ENCODE measurements at places on chromosomes 7 and 10.

DNA sequence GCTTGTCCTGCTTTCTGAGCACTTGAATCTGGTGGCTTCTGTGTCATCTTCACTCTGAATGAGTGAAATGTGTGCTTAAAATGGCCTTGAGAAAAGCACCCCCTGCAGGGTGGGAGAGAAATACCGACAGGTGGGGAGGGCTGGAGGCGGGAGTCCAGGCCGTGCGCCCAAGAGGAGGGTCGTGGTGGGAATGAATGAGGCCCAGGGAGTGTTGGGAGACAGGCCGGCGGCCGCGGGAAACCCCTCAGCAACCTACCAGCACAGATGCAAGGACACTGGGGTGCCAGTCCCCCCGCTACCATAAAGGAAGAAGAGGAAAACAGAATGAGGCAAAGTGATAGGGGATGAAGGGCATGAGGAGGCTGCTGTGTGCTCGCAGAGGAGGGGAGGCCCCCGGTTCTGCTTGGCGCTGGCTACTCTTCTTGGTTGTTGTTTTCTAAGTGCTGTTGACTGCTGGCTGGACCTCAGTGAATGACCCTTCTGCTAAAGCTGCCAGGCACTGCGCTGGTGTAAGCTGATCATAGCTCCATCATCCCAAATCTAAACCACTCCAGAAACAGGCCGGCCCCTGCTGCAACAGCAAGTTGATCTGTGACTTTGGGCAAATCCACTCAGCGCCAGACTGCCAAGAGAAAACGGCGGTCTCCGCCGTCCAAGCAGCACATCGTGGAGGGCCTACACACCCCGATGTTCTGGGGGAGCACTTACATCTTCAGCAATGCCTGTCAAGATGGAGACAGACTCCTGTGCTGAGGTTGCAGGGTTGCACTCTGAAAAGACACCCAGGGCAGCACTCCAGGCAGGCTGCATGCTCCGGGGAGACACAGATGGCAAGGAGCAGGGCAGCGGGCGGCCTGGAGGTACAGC is 378.5 kb downstream of the DNAJB6 start:
- no peak for DNase-seq

DNA sequence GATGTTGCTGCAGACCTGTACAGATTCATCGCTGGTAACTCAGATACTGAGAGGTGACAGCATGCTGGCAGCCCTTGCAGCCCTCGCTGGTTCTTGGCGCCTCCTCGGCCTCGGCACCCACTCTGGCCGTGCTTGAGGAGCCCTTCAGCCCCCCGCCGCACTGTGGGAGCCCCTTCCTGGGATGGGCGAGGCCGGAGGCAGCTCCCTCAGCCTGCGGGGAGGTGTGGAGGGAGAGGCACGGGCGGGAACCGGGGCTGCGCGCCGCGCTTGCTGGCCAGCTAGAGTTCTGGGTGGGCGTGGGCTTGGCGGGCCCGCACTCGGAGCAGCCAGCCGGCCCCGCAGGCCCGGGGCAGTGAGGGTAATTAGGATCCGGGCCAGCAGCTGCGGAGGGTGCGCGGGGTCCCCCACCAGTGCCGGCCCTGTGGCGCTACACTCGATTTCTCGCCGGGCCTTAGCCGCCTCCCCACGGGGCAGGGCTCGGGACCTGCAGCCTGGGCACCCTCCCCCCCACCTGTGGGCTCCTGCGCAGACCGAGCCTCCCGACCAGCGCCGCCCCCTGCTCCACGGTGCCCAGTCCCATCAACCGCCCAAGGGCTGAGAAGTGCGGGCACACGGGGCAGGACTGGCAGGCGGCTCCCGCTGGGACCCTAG is 12.2 kb upstream of the GTPBP10 start:
- DNase-seq: no peak

- DNase-seq: no peak
These were observed 30.4 kb upstream of the HABP2 start for GRCh38 chr10:113522460-113522859.

DNA sequence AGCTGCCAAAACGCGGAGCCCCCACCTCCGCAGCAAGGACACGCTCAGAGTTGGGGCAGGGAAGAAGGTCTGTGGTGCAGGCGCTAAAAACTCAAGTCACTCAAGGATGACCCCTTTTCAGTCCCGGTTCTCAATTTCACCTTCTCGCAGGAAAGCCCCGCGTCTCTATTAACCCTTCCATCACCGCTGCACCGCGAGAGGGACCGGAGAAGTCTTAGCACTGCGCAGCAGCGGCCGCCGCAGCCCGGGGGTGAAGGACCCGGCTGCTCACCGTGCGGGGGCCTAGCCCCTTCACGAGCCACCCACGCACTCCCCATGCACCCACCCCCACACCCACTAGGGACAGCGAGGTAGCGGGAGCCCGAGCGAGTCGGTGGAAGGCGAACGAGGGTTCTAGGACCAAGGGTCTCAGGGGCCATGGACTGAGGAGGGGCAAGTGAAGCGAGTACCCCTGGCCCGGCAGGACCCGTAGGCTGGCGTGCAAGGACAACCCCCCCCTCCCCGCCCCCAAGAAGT is 162.9 kb downstream of the SH3PXD2A start:
- no peak for DNase-seq

DNA sequence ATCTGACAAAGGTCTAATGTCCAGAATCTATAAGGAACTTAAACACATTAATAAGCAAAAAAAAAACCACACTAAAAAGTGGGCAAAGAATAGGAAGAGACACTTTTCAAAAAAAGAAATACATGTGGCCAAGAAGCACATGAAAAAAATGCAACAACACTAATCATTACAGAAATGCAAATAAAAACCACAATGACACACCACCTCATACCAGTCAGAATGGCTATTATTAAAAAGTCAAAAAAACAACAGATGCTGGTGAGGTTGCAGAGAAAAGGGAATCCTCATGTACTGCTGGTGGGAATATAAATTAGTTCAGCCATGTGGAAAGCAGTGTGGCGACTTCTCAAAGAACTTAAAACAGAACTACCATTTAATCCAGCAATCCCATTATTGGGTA is 119.0 kb downstream of the LMBR1 start:
- no peak for DNase-seq

DNA sequence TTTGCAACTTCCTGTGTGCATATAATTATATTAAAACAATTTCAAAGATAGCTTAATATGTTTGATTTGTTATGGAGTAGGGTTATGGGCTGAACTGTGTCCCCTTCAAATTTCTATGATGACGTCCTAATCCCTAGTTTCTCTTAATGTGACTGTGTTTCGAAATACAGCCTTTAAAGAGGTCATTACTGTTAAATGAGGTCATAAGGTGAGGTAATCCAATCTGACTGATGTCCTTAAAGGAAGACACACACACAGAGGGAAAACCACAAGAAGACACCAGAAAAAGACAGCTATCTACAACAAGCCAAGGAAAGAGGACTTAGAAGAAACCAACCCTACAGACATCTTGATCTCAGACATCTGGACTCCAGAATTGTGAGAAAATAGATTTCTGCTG is 407.4 kb downstream of the MAGI2 start:
- DNase-seq: no peak

DNA sequence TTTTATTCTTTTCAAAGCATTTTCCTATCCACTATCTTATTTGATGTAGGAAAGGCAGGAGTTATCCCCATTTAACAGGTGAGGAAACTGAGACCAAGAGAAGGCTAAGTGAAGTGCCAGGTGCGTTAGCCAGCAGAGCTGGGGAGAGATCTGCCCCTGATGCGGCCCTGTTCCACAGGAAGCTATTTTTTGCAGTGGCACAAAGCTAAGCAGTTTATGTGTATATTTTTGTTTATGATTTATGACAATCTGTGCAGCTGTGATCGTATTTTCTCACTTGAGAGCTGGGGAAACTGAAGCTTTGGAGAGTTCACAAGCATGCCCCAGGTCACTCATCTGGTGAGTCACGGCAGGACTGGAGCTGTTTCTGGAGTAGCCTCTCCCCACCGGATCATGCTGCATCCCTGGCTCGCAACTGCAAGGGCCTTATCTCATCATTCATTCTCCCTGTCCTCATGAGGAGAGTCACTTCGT is 38.8 kb downstream of the SLC29A3 start:
- no peak for DNase-seq

- no peak for DNase-seq
These were observed 89.1 kb downstream of the NEUROD6 start for GRCh38 chr7:31251441-31251840.

DNA sequence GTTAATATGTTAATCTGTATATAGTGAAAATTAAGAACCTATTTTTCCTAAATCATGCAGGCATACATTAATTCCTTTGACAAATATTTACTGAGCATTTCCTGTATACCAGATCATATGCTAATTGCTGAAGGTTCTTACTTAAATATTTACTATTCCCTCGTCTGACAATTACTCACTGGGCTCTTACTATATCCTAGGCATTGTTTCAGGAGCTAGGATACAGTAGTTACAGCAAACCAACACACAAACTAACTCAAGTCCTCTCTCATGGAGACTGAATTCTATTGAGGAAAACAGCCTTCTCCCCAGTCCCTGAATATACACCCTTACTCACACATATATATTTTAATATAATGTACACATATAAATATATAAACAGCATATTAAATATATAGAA is 786.0 kb downstream of the NRG3 start:
- DNase-seq: no peak

- DNase-seq: no peak
These were observed 14.0 kb upstream of the UNCX start for GRCh38 chr7:1218541-1219165.

DNA sequence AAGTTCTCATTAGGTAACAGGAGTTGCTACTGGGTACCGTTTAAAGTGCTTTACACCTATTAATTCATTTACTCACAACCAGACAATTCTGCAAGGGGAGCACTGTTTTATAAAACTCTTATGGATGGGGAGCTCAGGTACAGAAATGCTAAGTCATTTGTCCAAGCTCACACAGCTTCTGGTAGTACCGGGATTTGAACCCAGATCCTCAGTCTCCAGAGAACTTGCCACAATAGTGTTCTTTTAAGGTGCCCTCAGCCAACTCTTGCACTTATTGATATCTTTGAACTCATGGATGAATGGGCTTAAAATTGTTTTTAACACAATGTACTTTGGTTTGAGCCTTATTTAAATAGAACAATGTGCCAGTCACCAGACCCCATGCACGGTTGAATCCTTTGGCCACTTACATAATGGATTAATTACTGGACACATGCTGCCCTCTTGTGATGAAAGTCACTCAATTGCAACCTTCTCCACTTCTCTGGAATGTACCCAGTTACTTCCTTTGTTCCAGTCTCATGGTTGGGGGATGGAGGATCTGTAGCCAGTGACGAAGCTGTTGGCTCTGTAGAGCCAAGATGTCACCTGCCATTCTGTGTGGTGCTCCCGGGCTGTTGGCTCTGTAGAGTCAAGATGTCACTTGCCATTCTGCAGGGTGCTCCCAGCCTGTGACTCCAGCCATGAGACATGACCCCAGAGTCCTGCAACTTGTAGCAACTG is 65.6 kb downstream of the NOD1 start:
- DNase-seq: no peak

GRCh38 chr7:108454674-108455550 is 1.3 kb downstream of the NRCAM start:
- DNase-seq: peak; percentile 40

DNA sequence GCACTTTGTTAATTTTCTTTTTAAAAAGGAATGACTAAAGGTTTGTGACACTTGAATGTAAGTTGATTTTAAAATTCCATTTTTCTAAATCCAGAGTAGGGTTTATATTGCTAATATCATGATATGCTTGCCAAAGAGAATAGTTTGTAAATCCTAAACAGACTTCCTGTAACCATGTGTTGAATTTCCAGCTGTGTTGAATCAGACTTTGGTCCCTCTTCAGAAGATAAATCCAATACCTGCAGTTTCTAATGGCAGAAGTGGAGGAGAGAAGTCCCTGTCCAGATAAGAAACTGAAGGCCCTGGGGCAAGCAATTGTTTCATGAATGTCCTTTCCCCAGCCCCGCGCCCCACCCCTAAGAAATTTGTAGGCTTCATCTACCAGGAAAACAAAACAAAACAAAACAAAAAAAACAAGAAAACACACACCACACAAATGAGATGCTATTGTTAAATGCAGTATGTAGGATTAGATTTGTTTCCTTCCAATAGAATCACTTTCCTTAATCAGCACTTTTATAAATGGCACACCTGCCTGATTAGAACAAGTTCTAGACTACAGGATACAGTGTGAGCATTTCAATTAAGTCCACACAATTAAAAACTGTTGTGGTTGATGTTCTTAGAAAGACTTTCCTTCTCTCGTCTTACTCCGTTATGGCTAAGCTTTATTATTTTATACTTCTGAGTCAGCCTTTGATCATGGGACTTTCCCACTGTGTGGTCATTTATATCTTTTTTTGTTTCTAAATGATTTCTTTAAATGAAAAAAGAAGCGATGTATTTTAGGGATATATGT is 122.8 kb downstream of the KAT6B start:
- DNase-seq: no peak

DNA sequence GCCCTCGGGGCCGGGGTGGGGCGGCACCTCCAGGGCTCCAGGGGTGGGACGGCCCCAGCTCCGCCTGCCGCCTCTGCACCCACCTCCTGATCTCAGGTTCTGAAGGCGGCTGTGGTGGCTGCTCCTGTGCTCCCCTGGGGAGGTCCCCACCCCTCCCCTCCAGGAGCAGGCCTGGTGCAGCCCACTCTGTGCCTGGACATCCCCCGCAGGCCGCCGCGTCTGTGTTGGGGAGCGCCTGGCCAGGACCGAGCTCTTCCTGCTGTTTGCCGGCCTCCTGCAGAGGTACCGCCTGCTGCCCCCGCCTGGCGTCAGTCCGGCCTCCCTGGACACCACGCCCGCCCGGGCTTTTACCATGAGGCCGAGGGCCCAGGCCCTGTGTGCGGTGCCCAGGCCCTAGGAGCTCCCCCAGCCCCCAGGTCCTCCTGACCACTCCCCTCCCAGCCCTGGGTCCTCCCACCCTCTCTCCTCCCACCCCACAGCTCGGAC is 5.5 kb downstream of the CYP2W1 start:
- no peak for DNase-seq

DNA sequence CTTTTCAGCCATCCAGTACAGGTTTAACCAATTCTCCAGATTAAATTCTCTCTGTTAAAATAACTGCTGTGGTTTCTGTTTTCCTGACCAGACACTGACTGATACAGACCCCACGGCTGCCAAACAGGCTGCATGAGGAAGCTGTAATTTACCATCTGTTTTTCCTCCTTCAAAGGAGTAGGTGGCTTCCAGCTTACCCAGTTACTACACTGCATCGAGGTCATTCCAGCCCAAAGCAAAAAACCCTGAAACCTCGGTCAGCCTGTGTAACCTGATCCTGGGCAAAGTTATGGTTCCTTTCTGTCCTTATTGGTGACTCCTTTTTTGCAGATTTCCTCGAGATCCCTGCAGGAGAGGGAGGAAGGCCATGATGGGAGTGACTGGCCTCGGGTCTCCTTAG is 27.9 kb upstream of the LOXL4 start:
- DNase-seq: no peak

DNA sequence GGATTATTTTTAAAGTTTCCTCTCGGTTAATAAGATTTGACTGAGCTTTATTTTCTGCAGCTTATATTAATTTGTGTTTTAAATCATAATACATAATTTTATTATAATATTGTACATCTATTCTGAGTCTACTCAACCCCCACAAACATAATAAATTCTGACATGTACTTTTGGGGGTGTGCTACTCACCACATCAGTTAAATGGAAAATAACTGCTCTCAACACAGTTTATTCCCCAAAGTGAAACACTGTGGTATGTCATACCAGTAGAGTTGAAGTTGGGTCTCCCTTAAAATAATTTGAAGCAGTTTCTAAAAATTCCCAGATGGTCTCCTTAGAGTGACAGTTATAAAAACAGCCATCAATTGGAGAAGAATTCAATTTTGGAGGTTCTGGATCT is 463.2 kb downstream of the PHTF2 start:
- DNase-seq: no peak

- no peak for DNase-seq
These were observed 30.2 kb downstream of the GRIFIN start for GRCh38 chr7:2445898-2446555.

- DNase-seq: no peak
These were observed 1.3 kb downstream of the INPP5A start for GRCh38 chr10:132538790-132539421.
